Body of pancreas (tissue), 4 donors: ENCODE measurements at places on chromosomes 7 and 10.

DNA sequence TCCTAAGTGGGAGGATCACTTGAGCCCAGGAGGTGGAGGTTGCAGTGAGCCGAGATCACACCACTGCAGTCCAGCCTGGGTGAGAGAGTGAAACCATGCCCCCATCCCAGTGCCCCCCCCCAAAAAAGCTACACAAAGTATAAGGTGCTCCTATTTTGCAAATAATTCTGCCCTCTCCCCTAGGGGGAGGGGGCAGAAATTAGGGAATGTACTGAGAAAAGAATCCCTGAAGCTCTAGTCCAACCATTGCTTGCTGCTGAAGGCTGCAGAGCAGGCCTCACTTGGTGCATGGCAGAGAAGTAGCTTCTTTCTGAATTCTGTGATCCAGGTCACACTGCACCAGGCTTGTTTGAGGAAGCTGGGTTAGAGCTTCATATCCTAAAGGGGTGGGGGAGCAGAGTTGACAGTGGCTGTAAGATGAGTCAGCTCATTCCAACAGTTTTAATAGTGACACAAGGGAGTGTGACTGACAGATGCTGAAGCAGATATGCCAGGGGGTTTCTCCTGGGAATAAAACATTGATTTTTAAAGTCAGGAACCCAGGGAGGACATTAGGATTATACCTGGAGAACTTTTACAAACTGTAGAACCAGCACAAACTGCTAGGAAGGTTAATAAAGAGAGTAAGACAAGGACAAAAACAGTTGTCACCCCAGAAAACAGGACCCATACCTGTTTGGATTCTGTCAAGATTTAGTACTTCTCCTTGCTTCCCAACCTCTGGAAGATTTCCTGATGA, 32.8 kb upstream of the STRIP2 start:
- no peak overlapping the region for H3K27ac ChIP-seq
- peaks cover 2% of the 10 kb centered on the region for H3K36me3 ChIP-seq
- H3K27me3 ChIP-seq: no peaks in the 10 kb centered on the region
- no peak for DNase-seq
- no peaks in the 10 kb centered on the region for H3K4me1 ChIP-seq

DNA sequence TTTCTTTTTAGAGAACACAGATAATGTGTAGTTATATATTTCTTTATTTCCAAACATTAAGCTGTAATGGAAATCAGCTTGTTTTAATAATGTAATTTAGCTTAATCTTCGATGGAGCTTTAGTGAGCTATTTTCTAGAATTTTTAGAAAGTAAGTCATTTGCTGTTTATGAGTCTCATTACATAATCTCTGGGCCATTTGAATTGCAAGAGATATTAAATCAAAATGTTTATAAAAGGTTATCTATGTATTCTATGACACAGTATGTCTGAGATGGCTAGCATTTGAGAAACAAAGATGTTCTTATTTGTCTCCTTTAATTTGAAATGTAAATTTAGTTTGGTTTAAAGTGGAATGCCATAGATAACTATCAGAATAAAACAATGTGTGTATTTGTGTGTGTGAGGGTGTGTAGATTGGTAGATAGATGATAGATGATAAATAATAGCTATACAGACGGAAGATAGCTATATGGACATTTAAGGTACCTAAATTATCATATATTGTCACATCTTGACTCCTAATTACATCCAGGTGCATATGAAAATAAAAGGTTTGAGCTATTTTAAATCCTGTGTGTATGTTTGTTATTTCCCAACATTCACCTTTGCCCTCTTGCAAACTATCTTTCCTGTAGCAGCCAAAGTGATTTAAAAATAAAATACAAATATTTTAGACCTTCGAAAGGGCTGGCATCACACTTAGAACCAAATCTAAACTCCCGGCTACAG, 478.0 kb upstream of the KLF6 start:
- no peak for DNase-seq
- no peaks in the 10 kb centered on the region for H3K4me1 ChIP-seq
- no peaks in the 10 kb centered on the region for H3K27me3 ChIP-seq
- H3K4me3 ChIP-seq: no peak overlapping the region
- no peak overlapping the region for H3K27ac ChIP-seq

GRCh38 chr10:456486-456885, 233.0 kb downstream of the DIP2C start:
- no peak overlapping the region for H3K27ac ChIP-seq
- DNase-seq: no peak
- H3K27me3 ChIP-seq: no peaks in the 10 kb centered on the region
- H3K4me1 ChIP-seq: no peaks in the 10 kb centered on the region
- H3K4me3 ChIP-seq: no peak overlapping the region
- no peaks in the 10 kb centered on the region for H3K36me3 ChIP-seq

DNA sequence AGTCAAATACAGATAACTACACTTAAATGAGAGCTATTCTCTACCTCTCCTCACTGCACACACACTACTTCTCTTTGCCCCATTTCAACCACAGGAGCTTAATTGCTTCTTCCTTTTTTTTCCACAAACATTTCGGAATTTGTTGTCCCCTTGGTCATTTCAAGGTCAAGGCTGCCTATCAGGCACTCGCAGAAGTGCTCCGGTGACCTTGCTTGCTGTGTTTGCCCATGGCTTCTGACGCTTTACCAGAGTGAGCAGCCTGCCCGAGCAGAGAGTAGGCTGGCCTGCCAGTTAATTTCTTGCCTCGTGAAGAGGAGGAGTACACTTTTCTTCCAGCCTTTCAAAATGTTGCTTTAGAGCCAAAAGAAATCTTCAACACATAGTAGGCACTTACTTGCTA, 297.1 kb upstream of the LRGUK start:
- H3K27me3 ChIP-seq: no peaks in the 10 kb centered on the region
- no peak overlapping the region for H3K27ac ChIP-seq
- H3K4me1 ChIP-seq: peaks cover 5% of the 10 kb centered on the region
- no peak overlapping the region for H3K4me3 ChIP-seq
- H3K36me3 ChIP-seq: no peaks in the 10 kb centered on the region

DNA sequence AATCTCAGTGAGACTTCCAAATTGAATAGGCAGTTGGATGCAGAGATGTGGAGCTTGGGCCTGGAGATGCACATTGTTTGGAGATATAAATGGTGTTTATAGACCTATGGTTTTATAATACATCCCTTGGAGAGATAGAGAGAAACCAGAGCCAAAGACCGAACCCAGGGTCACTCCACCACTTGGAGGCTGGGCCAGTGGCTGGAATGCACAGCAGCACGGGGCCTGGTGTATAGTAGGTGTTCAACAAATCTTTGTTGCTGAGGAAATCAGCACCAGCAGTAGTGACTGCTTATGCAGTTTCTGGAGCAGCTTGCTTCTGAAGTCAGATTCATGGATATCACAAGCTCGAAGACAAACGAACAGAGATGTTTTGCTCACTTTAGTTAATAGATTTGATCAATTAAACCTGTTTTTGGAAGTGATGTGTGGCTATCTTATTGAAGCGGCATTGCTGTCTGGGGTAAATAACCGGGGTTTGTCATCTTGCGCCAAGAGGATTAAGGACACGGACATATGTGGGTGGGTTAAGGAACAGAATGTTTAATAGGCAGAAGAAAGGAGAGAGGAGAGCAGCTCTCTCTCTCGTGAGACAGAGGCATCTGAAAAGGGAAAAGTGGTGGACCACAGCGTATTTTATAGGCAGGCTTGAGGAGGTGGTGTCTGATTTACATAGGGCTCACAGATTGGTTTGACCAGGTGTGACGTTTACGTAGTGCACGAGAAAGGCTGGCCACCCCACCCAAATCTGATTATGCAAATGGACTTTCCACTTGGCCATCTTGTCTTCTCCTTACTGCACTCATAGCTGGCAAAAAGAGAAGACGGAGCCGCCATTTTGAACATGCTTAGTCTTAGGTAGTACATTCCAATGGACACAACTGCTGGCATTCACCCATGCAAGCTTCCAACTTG, 11.1 kb downstream of the RBP4 start:
- H3K4me3 ChIP-seq: no peak overlapping the region
- H3K36me3 ChIP-seq: no peaks in the 10 kb centered on the region
- H3K27ac ChIP-seq: no peak overlapping the region
- no peaks in the 10 kb centered on the region for H3K4me1 ChIP-seq
- no peak for DNase-seq

- DNase-seq: no peak
- H3K27me3 ChIP-seq: no peaks in the 10 kb centered on the region
- H3K4me1 ChIP-seq: no peaks in the 10 kb centered on the region
- no peaks in the 10 kb centered on the region for H3K36me3 ChIP-seq
- H3K27ac ChIP-seq: no peak overlapping the region
- no peak overlapping the region for H3K4me3 ChIP-seq
Measured at GRCh38 chr7:156019308-156019707, 207.0 kb upstream of the SHH start.

DNA sequence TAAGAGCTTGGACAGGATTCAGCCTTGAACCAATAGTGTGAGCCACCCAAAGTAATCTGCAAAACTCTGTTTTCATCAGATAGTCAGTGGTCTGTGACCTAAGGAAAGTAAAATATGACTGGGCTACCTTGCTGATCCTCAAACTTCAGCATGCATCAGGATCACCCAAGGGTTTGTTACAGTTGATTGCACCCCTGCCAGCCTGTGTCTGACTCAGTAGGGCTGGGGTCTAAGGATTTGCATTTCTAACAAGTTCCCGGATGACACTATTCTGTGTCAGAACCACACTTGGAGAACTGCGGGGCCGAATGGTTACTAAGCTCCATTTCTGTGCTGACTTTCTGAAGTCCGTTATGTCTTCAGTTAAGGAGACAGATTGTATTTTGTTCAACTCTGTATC, 40.6 kb upstream of the TSPAN13 start:
- H3K4me1 ChIP-seq: no peaks in the 10 kb centered on the region
- no peaks in the 10 kb centered on the region for H3K27me3 ChIP-seq
- no peaks in the 10 kb centered on the region for H3K36me3 ChIP-seq
- no peak overlapping the region for H3K27ac ChIP-seq
- no peak overlapping the region for H3K4me3 ChIP-seq

- H3K4me3 ChIP-seq: no peak overlapping the region
- peaks cover 9% of the 10 kb centered on the region for H3K36me3 ChIP-seq
- no peak overlapping the region for H3K27ac ChIP-seq
- H3K27me3 ChIP-seq: no peaks in the 10 kb centered on the region
- DNase-seq: no peak
Measured at GRCh38 chr10:102264371-102264770, 19.0 kb downstream of the GBF1 start.

GRCh38 chr10:6418167-6418566, 161.9 kb downstream of the PRKCQ start:
- no peaks in the 10 kb centered on the region for H3K27me3 ChIP-seq
- no peak for DNase-seq
- no peaks in the 10 kb centered on the region for H3K36me3 ChIP-seq
- no peak overlapping the region for H3K27ac ChIP-seq
- H3K4me1 ChIP-seq: no peaks in the 10 kb centered on the region

- H3K27me3 ChIP-seq: no peaks in the 10 kb centered on the region
- H3K4me3 ChIP-seq: peak overlapping the region; percentile 69
- H3K27ac ChIP-seq: peak overlapping the region; percentile 86
- no peaks in the 10 kb centered on the region for H3K36me3 ChIP-seq
Measured at GRCh38 chr7:6730343-6730633, 23.5 kb upstream of the ZNF12 start.

- peak; percentile 70 for DNase-seq
- H3K27me3 ChIP-seq: no peaks in the 10 kb centered on the region
- H3K4me3 ChIP-seq: no peak overlapping the region
- H3K36me3 ChIP-seq: no peaks in the 10 kb centered on the region
- H3K27ac ChIP-seq: no peak overlapping the region
Measured at GRCh38 chr10:110273474-110273873, 31.2 kb downstream of the SMNDC1 start.

- H3K4me3 ChIP-seq: no peak overlapping the region
- no peak overlapping the region for H3K27ac ChIP-seq
- no peaks in the 10 kb centered on the region for H3K36me3 ChIP-seq
- H3K4me1 ChIP-seq: no peaks in the 10 kb centered on the region
- H3K27me3 ChIP-seq: no peaks in the 10 kb centered on the region
- DNase-seq: peak; percentile 28
Measured at GRCh38 chr10:69696073-69696731, 66.2 kb downstream of the FAM241B start.

GRCh38 chr10:28850784-28851183, 173.5 kb downstream of the BAMBI start:
- DNase-seq: no peak
- no peaks in the 10 kb centered on the region for H3K4me1 ChIP-seq
- no peaks in the 10 kb centered on the region for H3K36me3 ChIP-seq
- no peaks in the 10 kb centered on the region for H3K27me3 ChIP-seq
- no peak overlapping the region for H3K4me3 ChIP-seq

DNA sequence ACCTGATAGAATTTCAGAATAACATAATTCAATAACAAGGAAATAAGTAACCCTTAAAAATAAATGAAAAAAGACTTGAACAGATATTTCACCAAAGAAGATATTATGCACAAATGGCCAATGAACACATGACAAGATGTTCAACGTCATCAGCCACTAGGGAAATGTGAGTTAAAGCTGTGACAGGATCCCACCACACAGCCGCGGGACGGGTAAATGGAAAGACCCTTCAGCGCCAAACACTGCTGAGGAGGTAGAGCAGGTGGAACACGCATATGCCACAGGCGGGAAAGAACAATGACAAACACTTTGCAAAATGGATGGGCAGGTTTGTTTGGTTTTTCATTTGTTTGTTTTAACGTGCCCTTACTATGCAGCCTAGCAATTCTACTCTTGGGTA, 86.1 kb upstream of the RNF32 start:
- H3K27me3 ChIP-seq: no peaks in the 10 kb centered on the region
- H3K4me1 ChIP-seq: no peaks in the 10 kb centered on the region
- no peaks in the 10 kb centered on the region for H3K36me3 ChIP-seq
- no peak overlapping the region for H3K4me3 ChIP-seq
- no peak overlapping the region for H3K27ac ChIP-seq
- DNase-seq: no peak

GRCh38 chr7:127253281-127254162, 781 bp upstream of the GRM8 start:
- H3K27ac ChIP-seq: no peak overlapping the region
- H3K4me3 ChIP-seq: peak overlapping the region; percentile 85
- peak; percentile 62 for DNase-seq
- no peaks in the 10 kb centered on the region for H3K36me3 ChIP-seq
